ENCODE measurements at places on chromosomes 2 and 18. TPM values are rescaled to one million over a fixed set of nuclear protein-coding genes. Genes with fewer than 3 reads are reported as not detected.

Gene RTP5
- 0.12 TPM for total RNA-seq

DNA sequence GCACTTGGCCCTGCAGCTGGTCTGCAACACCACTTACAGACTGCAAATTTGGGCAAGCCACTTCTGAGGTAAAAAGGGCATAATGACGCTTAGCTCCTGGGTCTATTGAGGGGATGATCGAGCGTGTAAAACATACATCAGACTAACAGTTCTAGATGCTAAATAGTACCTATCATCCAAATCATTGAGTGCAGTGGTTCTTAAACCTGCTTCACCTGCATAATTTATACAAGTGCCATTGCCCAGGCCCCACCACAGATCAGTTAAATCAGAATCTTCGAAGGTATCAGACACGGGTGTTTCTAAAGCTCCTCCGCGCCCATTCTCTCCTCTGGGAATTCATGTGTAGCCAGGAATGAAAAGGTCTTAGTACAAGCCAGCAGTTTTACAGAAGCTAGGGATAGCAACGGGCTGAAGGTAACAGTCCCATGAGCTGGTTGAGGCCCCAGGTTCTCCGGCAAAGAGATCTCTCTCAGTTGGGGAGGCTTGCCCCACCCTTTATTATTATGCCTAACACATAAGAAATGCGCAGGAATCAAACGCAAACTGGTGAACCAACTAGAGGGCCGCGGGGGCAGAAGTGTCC, 737 bp upstream of the RNF181 start:
- H3K27ac ChIP-seq: peak overlapping the region; percentile 97
- H3K4me1 ChIP-seq: peaks cover 36% of the 10 kb centered on the region
- peak overlapping the region; percentile 99 for H3K4me3 ChIP-seq
- no peaks in the 10 kb centered on the region for H3K27me3 ChIP-seq
- peaks cover 42% of the 10 kb centered on the region for H3K36me3 ChIP-seq
- no peak for DNase-seq

DNA sequence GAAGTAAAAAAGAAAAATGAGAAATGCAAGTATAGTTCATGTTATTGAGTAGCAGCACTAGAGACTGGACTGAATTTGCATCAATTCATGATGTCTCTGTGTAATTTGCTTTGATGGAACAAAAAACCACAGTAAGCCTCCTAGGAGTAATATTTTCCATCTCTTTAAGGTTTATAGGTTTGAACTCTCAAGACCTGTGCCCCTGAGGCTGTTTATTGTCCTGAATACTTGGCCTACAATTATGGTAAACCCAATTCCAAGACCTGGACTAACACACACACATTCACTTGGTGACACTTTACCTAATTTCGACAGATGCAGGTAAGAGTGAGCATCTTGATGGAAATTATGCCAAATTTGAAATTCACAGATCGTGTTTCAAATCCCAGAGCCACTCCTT, 71.8 kb upstream of the ZNF521 start:
- H3K27me3 ChIP-seq: peaks cover 4% of the 10 kb centered on the region
- H3K36me3 ChIP-seq: no peaks in the 10 kb centered on the region
- no peak overlapping the region for H3K27ac ChIP-seq
- H3K4me1 ChIP-seq: no peaks in the 10 kb centered on the region

DNA sequence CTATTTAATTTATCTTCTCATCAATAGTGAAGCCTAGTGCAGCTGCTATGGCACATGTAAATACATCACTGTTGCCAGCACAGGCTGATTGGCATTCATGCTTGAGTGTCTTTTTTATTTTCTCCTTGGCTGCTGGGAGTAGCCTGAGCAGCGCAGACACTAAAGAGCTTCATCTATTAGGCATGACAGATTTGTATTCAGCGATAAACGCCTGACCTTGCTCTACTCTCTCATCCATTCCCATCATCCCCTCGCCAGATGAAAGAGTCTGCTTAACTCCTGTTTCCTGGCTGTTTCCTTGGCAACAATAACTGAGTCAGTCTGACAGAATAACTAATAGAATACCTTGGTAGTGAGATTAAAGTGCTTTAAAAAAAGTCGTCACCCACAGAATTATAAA, 753.6 kb downstream of the DCC start:
- H3K27me3 ChIP-seq: no peaks in the 10 kb centered on the region
- no peak overlapping the region for H3K27ac ChIP-seq

DNA sequence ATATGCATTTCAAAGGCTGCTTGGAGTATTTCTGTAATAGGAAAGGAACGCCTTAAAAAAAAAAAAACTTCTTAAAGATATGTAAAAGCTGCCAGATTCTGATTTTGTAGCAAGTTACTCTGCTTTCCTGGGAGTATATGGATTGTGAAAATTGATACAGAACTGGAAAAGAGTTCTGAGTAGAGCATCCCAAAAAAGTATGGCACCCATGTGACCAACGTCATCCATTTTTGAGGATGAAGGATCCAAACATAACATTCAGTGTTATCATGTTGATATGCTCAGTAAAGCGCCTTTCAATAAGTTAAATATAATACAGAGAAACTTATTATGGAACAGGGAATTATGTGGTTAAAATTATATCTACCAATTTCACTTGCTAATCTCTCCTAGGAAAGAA, 978.4 kb upstream of the POU3F3 start:
- no peak overlapping the region for H3K4me3 ChIP-seq
- no peaks in the 10 kb centered on the region for H3K36me3 ChIP-seq
- no peak overlapping the region for H3K27ac ChIP-seq
- no peak for DNase-seq
- H3K27me3 ChIP-seq: no peaks in the 10 kb centered on the region
- no peaks in the 10 kb centered on the region for H3K4me1 ChIP-seq

DNA sequence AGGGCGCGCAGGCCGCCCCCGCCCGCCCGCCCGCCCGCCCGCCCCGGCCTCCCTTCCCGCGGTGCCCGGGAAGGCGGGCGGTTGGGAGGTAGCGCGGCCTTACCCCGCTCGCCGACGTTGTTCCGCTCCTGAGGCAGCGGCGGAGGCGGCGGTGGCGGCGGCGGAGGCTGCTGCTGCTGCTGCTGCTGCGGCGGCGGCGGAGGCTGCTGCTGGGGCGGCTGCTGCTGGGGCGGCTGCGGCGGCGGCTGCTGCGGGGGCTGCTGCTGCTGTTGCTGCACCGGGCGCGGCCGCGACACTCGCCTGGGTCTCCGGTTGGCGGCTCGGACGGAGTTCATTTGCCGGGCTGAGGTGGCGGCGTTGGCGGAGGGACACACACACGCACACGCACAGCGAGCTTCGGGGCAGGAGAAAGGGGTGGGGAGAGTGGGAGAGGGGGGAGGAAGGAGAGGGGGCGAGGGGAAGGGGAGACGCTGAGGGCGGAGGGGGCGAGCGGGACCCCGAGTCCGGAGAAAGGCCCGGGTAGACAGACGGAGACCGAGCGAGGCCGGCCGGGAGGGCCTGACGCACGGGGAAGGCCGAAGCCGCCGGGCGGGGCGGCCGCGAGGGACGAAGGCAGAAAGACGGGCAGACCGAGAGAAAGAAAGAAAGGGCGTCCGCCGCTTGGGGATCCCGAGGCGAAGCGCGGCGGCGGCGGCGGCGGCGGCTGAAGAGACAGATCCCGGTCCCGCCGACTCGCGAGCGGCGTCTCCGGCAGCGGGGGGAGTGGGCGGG, 727 bp downstream of the FBXO11 start:
- H3K4me3 ChIP-seq: peak overlapping the region; percentile 93
- H3K27me3 ChIP-seq: no peaks in the 10 kb centered on the region
- DNase-seq: peak; percentile 68
- peaks cover 44% of the 10 kb centered on the region for H3K4me1 ChIP-seq
- H3K36me3 ChIP-seq: peaks cover 22% of the 10 kb centered on the region
- H3K27ac ChIP-seq: peak overlapping the region; percentile 99

DNA sequence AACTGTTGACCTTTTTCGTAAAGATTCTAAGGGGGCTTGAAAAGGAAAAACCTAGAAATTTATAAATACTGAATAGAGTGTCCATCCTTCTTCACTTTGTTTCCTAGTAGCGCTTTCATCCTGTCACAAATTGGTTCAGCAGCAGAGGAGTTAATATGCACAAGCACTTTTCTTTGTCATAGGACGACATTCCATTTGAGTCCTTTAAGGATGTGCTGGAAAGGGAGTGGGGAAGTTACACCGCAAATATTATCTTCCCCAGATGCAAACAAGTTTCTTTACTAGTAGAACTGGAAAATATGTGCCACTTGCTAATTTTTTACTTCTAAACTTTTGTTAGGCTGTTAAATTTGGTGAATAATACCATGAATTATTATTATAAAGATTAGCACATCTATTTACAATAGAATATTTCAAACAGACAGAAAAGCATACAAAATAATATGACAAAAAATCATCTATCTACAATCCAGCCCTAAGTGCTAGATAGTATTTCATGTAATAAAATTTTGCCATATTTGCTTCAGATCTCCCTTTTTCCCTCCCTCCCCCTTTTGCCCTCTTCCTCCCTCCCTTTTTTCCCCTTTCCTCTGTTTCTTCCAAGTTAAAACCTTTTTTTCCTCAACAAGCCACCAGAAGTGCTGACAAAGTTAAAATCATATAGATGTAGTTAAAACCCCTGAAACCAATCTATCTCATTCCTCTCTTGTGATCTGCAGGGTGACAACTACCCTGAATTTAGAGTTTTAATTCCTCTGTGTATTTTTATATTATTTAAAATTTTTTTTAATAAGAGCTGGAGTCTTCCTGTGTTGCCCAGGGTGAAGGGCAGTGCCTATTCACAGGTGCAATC, 50.5 kb upstream of the MAP4K3 start:
- H3K27ac ChIP-seq: no peak overlapping the region
- H3K36me3 ChIP-seq: no peaks in the 10 kb centered on the region
- no peak overlapping the region for H3K4me3 ChIP-seq

GRCh38 chr18:30992231-30992630, 50.3 kb downstream of the DSC3 start:
- H3K36me3 ChIP-seq: no peaks in the 10 kb centered on the region
- H3K27me3 ChIP-seq: no peaks in the 10 kb centered on the region
- H3K4me3 ChIP-seq: no peak overlapping the region
- DNase-seq: no peak

DNA sequence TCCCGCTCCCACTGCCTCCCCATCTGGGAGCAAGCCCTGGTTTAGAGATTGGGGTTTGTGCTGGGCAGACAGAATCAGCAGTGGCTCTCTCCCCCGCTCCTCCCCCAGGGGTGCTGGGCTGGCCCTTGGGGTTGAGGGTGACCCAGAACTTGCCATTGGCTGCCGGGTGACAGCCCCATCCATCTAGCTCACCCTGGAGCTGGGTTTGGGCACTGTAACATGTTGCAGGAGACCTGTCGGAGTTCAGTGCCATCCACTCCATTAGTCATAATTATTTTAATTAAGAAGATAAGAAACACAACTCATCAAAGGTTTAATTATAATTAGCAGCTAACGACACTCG, 111.4 kb upstream of the OTOS start:
- no peaks in the 10 kb centered on the region for H3K36me3 ChIP-seq
- no peak for DNase-seq
- no peaks in the 10 kb centered on the region for H3K4me1 ChIP-seq

DNA sequence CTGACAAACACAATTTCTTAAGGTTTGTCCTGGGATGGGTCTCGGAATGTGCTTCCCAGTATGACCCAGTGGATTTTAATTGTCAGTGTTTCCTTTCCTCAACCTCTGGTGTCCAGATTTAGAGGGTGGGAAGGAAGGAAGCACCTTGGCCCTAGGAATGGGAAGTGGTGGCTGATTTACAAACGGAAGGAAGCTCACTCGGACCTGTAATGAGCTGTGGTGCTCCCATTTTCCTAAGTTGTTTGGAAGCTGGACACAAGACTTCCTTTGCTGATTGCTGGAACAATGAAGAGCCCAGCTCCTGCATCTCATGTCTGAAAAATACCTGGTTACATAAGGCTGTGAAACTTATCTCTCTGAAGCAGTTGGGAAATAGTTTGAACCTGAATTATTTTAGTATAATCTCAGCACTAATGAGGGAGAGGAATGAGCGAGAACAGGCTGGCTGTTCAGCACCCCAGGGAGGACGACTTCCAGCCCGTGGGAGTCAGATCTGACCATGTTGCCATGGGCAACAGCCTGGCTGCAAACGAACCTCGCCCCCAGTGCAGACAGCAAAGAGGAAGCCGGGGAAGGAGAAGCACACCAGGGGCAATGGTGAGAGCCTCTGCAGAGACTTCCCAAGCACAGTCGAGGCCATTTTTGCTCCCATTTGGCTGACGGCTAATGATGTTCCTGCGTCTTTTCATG, 74.4 kb upstream of the ASB18 start:
- peaks cover 12% of the 10 kb centered on the region for H3K27me3 ChIP-seq
- no peak for DNase-seq
